ENCODE measurements at places on chromosomes 1 and 21.

DNA sequence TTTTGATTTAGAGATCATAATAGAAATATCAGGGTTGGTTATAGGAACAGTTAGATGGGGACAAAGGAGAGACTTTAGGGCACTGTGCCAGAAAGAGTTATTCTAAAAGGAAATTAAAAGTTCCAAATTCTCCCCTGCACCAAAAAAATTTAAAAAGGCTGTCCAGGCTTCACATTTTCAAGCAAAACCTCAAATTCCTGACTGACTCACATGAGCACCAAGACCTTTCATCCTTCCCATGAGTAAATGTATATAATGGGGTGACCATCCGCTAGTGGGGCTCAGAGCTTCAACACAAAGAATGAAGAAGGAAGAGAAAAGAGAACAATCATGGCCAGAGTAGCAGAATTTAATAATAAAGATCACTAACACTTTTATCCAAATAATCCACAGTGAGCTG is 131.6 kb upstream of the MROH9 start:
- DNase-seq = no peak

- DNase-seq = peak; percentile 18
Observed at GRCh38 chr21:16250273-16250672, 520.5 kb downstream of the USP25 start.

- DNase-seq = no peak
Observed at GRCh38 chr1:206002871-206003801, at the start of gene RAB7B. Gene RAB7B (minus strand): TSS chr1:206003395. CDS start chr1:205994135, 9,260 bp downstream.

DNA sequence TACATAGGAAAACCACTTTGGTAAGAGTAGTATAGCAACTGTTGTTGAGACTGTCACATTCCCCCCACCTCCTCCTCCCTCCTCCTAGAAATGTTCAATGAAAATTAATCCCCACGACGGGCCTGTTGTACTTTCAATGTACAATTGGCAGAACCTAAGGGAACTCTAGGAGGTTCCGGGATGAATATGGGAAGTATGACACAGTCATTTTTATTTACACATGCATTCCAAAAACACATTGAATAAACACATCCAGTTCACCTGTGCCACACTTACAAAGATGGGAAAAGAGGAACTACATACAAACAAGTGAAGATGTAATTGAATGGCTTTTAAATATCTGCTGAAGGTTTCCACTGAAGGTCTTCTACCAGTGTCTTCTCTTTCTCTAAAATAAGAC is 144.4 kb upstream of the NBPF11 start:
- DNase-seq = no peak

GRCh38 chr1:119286587-119287181 is 81.9 kb upstream of the HAO2 start:
- peak; percentile 45 for DNase-seq

GRCh38 chr1:181548497-181548896 is 65.2 kb downstream of the CACNA1E start:
- peak; percentile 73 for DNase-seq

DNA sequence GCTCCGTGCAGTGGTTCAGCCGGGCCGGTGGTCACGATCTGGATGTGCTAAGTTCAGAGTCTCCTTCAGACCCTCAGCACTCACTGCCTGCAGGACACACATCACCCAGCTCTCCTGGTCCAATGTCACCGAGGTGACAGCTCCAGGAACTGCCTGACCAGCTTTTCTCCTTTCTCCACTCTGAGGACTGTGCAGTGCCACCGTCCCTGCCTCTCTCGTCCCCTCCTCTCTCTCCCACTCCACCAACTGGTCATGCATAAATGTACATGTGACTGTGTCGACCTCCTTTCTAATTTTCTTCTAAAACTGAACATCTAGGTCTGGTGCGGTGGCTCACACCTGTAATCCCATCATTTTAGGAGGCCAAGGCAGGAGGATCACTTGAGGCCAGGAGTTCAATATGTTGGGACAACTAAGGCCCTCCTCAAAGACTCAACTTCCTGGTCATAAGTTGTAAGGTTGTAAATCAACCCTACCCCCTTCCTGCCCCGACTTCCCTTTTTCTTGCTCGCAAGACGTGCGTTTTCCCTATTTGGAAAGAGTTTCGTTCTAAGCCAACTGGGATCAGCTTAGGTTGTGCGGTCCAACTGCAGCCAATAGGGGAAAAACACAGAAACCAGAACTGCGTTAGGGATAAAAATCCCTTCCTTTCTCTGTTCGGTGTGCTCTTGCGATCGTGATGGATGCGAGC is 53.1 kb downstream of the MEGF6 start:
- DNase-seq = no peak

GRCh38 chr21:36664662-36664990 is 34.3 kb upstream of the SIM2 start:
- DNase-seq = no peak

GRCh38 chr1:230696722-230697437 is 17.0 kb downstream of the AGT start:
- DNase-seq = no peak

GRCh38 chr1:29395736-29396437 is 159.6 kb downstream of the PTPRU start:
- no peak for DNase-seq

- no peak for DNase-seq
Observed at GRCh38 chr21:29265690-29266479, 32.8 kb upstream of the BACH1 start.

DNA sequence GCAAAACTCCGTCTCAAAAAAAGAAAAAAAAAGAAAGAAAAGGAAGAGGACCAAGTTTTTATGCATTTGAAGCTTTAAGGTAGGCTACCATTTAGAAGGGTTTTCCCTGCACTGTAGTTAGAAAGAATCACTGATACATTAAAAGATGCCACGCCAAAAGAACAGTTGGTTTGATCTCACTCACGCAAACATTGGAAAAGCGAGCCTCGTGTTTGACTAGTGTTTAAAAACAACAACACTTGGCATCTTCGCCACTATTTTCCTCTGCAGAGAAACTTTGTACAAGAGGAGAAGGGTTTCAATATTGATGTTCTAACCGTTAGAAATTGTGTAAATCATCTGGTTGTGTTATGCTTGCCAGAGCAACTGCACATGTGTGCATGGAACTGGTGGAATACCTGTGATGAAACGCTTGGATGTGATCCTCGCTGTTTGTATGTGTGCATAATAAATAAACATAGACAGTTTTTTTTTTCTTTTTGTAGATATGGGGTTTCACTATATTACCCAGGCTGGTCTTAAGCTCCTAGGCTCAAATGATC is 24.0 kb upstream of the CAMTA1 start:
- DNase-seq = no peak

- no peak for DNase-seq
Observed at GRCh38 chr21:32921632-32922230, 104.0 kb upstream of the OLIG2 start.

- peak; percentile 31 for DNase-seq
Observed at GRCh38 chr1:152110860-152111514, 4.3 kb downstream of the TCHH start.

DNA sequence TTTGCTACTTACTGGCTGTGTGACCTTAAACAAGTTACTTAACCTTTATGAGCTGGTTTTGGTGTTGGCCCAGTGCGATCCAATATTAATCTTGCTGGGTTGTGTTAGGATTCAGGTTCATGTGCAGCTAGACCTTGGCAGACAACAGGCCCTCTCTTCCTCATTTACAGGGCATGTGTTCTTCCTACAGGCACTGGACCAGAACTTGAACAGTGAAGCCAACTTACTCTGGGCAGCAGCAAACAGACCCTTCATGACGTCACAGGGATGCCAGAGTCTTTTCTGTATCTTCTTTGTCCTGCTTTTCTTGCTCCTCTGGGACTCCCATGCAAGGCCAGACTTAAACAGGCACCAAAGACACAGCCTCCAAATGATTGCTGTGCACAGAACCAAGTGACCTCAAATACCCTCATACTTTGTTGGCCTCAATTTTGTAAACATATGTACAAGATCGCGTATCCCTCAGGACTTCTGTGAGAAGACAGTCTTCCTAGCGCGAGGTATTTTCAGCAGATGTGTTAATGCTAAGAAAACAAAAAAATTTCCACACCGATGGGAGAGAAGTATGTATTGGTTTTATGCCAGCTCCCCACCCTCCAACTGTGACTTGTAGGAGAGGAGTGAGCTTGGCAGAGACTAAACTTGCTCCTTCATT is 73.7 kb downstream of the URB2 start:
- no peak for DNase-seq

- peak; percentile 7 for DNase-seq
Observed at GRCh38 chr1:223208164-223209076, 65.4 kb upstream of the TLR5 start.

DNA sequence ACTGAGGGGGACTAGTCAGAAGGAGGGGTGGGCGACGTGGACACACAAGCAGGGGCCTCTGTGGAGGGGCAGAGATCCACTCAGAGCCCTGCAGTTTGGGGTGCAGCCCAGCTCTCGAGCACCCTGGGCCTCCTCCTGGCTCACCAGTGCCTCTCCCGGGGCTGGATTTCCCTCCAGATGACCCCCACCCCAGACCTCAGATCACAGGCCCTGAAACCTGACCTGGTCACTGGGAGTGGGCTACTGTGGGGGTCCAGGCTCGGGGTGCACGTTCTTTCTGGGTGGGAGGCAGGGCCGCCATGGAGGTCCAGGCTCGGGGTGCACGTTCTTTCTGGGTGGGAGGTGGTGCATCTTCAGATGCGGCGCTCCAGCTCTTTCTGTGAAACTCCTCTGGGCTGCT is 10.3 kb upstream of the LHX4 start:
- DNase-seq = no peak

- no peak for DNase-seq
Observed at GRCh38 chr1:154192476-154192875, 576 bp upstream of the TPM3 start.

- no peak for DNase-seq
Observed at GRCh38 chr1:209570743-209571142, 12.8 kb upstream of the CAMK1G start.

DNA sequence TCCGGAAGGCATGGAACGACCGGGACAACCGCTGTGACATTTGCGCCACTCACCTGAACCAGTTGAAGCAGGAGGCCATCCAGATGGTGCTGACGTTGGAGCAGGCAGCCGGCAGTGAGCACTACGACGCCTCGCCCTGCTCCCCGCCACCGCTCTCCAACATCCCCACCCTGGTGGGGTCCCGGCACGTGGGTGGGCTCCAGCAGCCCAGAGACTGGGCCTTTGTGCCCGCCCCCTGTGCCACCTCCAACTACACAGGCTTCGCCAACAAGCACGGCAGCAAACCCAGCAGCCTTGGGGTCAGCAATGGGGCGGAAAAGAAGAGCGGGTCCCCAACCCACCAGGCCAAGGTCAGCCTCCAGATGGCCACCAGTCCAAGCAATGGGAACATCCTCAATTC is 212.1 kb downstream of the KIF26B start:
- no peak for DNase-seq

- no peak for DNase-seq
Observed at GRCh38 chr21:35044770-35045541, 4.1 kb downstream of the RUNX1 start.

DNA sequence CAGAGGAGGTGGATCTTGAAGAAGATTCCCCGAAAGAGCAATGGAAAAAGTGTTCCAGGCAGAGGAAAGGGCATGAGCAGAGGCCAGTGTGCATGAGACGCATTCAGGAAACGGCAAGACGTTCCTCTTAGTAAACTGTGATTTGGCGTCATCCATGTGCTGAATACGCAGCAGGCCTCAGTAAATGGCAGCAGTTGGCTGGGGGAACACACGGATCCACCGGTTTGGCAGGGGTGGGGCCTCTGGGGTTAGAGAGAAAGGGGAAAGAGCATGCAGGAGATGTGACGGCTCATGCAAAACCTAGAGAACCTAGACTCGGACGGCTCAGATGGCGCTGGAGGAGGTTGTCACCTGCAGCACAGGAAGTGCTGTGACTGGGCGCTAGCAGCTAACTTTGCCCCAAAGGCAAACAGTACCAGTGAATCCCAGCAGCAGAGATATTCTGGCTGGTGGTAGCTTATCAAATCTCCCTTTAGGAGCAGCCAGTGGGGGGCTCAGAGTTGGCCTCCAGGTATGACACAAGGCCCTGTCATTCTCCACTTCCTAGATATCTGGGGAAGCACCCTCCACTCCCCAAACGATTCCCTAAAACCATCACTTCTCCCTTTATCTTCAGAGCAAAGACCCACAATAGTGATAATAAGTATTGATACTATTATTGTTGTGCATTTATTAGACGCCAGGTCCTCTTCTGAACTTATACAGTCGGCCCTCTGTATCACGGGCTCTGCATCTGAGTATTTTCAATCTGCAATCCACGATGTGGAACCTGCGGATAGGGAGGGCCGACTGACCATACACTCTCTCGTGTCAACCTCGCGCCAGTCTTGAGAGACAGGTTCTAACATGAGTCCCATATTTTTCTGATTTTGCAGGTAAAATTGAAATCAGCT is 7.6 kb downstream of the LAPTM5 start:
- no peak for DNase-seq

DNA sequence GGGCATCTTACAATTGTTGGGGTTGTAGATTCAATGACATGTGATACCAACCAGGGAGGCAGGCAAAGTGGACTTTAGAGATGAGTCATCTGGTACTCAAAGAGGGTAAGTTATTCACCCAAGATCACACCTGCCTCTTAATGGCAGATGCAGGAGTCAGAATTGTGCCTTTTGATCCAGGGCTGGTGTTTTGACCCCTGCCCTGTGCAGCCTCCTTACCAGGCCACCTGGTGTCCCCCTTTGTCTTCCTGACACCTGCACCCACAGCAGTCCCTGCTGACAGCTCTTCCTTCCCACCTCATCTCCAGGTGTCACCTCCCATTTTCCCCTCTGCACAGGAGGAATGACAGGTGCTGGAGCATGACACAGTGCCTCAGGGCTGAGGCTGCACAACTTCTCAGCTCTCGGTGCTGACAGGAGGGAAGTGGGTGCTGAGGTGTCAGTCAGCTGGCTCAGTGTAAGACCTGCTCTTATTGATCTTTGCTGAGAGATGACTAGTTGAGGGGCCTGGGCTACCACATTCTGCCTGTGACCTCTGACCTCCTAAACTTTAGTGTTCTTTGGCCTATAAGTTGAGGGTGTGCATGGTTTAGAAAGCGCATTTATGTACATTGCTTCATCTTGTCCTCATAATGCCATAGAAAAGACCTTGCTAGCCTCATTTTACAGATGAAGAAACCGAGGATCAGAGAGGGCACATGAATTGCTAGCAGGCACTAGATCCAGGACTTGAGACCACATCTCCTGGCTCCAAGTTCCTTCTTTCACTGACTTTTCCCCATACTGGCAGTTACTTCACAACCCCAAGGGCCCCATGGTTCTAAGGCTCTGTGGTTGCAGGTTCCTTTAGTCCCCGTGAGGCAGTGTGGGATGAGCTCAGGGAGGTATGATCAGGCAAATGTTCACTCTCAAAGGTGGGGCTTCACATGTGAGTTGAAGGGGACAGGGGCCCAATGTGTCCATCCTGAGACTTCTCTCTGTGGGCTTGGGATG is 31.3 kb downstream of the CACNA1E start:
- no peak for DNase-seq

GRCh38 chr1:203049077-203049476 is 22.8 kb downstream of the PPFIA4 start:
- DNase-seq = no peak
